ENCODE measurements at places on chromosomes 12 and 14.

DNA sequence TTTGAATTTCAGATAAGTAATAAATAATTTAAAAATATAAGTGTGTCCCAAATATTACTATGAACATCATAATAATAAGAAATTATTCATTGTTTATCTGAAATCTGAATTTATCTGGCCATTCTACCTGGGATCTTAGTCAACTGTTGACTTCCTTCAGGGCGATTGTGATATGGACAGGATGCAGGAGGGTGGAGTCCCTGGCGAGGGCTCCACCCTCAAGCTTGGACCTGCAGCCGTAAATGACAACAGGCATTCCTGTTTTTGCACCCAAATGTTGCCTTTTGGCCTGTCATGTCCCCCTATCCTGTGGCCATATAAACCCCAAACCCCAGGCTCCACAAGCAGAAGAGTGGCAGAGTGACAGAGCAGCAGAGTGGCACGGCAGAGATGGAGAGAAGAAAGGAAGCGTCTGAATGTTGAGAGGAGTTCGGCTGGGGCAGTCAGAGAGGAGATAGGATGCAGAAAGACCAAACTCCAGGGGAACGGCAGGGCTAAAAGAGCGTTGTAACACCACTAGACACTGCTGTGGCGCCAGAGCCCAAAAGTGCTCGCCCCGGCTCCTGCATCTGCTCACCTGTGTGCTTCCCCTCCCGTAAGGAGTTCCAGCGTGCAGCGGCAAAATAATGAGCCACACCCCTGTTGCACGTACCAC is 39.4 kb upstream of the FUT8 start:
- DNase-seq: no peak

DNA sequence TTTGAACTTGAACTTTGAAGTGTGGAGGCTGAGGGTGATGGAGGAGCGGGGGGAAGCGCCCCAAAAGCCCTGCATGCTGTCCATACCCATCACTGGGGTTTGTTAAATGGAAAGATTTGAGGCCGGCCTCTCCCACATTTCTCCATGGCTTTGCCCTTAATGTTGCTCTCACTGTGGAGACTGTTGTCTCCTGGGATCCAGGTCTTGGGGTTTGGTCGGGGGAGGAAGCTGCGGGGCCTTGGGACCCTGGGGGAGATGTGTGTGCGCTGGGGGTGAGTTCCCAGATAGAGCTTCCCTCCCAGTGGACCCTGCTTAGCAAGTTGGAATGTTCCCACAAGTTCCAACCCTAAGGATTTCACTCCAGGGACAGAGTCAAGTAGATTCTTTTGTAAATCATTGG is 28.0 kb upstream of the LRTM2 start:
- DNase-seq: no peak

GRCh38 chr14:90154110-90154509 is 92.3 kb downstream of the KCNK13 start:
- DNase-seq: no peak

GRCh38 chr14:104181761-104182530 is 43.6 kb downstream of the KIF26A start:
- no peak for DNase-seq

DNA sequence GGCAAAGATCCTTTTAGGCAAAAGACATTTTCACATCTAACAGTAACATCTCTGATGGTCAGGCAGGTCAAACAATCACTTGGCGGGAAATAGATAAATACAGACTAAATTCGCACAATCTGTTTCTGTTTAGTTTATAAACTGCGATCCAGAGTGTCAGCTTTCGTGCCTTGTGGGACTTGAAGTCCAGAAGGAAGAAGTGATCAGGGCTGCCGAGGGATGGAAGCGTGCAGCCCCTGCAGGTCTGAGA is 245 bp upstream of the BRMS1L start:
- no peak for DNase-seq

GRCh38 chr12:45638386-45638785 is 91.1 kb upstream of the ARID2 start:
- DNase-seq: no peak

DNA sequence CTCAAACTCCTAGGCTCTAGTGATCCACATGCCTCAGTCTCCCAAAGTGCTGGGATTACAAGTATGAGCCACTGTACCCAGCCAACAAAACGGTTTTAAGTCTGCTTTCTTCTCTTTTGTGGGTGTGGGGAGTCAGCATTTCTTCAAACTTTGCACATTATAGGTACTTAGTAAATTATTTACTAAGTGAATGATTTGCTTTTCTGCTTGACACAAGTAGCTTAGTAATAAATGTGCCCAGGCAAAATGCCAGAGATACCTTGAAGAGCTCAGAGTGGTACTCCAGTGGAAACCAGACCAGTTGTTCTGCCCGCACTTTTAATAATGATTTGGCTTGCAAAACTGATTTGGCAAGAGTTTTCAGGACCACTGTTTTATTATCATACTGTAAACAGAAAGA is 15.0 kb downstream of the DEPDC4 start:
- no peak for DNase-seq

- no peak for DNase-seq
Observed at GRCh38 chr14:100030452-100031153, 34.6 kb upstream of the EVL start.

DNA sequence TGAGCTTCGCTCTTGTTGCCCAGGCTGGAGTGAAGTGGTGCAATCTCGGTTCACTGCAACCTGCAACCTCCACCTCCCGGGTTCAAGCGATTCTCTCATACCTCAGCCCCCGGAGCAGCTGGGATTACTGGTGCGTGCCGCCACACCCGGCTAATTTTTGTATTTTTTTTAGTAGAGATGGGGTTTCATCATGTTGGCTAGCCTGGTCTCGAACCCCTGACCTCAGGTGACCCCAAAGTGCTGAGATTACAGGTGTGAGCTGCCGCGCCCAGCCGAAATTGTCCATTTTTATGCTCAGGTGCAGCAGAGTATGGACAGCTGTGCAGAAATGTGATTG is 19.2 kb upstream of the CYP46A1 start:
- DNase-seq: no peak

DNA sequence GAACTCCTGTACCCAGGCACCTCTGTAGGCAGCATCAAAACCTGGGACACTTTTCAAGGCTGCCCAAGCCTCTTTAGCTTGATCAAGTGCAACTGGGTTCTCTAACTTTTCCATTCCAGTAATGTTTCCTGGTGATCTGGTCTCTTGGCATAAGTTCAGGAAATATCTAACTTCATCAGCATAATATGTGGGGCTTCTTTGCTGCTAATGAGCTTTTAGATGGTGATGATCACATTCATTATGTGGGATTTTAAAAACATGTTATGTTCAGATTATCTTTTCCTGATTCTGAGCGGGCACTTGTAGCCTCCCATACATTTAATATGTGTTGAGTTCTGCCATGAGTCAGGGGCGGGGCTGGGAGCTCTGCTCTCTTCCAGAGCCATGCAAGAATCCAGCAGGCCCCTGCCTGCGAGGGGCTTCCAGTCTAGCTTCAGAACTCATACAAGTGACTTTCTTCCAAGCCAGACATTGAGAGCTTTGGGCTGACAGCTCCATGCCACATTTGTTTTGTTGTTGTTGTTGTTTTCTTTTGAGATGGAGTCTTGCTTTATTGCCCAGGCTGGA is 39.5 kb upstream of the RIN3 start:
- DNase-seq: no peak

DNA sequence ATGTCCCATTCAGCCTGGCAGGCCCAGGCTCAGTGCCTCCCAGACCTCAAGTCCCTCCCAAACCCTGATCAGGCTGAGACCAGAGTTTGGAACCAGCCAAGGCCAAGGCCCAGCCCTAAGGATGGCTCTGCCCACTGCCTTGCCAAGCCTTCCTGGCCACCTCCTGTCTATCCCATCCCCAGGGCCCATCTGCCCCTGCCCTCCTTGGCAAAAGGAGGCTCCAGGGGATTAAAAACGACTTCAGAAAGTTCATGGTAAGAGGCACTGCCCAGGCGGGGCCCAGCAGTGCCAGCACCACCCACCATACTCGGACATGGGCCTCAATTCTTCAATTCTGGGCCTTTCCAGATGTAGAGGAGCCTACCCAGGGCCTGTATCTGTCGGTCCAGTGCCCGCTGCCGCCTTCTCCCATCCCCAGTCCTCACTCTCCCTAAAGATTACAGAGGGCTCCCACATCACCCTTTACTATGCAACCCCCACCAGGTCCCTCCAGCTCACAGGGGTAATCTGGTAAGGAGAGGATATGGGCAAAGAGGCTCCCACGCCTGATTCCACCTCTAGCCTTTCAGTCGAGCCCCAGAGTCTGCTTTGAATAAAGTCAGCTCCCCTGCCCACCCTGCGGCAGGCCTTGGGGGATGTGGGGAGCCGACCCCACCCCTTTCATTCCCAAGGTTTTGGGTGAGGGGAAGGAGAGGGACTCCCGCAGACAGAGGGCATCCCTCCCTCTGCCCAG is 932 bp downstream of the ADCY6 start:
- no peak for DNase-seq

GRCh38 chr12:132269271-132269968 is 60.0 kb downstream of the GALNT9 start:
- DNase-seq: no peak

DNA sequence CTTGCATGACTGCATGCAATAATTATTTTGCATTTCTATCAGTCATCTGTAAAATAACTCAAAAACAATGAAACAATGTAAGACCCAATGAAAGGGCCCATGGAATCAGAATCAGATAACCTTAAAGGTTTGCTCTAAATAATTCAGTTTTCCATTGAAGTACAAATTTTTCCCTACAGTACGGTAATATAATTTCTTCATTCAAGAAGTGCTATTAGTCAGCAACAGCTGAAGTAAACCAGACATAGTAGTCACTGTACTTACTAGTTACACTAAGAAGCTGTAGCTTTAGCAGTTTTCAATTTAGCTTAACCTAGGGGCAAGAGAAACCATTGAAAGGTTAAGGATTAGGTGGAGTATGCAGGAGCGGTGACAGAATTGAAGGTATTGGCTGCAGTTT is 43.5 kb downstream of the BCAT1 start:
- no peak for DNase-seq

DNA sequence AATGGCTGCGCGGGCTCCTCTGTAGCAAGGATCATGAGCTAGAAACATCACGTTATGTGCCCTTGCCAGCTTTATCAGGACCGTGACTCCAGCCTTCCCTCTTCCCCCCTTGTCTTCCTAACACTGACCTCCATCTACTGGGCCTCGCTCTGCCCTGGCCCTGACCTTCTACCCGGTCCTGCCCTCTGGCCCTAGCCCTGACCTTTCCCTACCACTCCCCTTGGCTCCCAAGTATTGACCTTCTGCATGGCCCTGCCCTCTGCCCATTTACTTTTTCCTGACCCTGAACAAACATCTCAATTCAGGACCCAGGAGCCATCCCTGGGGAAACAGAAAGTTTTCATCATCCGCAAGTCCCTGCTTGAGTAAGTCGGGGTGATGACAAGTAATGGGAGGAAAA is 2.0 kb downstream of the SOAT2 start:
- DNase-seq: no peak

- DNase-seq: no peak
Observed at GRCh38 chr12:89859508-89860220, 151.0 kb upstream of the ATP2B1 start.
